Effector memory CD4-positive, alpha-beta T cell (primary cell): ENCODE measurements at places on chromosomes 4 and X.

- no peak for DNase-seq
- H3K27me3 ChIP-seq = no peaks in the 10 kb centered on the region
- H3K27ac ChIP-seq = no peak overlapping the region
Observed at GRCh38 chrX:54484666-54485065, 11.4 kb downstream of the FGD1 start.

DNA sequence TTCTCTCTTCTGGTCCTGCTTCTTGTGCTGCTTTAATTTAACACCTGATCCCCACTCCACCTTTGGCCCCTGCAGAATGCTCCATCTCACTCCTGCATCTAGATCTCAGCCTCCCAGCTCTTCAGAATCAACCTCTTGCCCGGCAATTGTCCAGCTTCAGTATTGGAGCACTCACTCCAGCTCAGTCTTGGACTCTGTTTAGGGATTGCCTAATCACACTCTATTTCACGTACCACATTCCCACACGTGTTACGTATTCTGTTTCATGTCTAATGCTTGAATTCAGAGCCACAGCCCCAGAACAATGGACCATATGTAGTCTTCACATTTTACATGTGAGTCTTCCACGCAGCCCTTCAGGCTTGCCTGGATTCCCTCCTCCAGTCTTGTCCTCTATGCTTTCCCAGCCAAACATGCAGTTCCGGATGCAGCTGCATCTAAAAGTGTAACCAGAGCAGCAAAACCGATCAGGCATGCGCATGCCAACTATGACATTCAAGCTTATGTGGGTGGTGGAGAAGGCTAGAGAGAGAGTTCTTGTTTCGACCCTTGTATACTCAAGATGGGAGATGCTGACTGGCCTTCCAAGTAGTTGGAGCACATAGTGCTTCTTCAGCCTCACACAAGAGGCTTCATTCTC lies 105.2 kb upstream of the FAM9A start:
- DNase-seq = no peak
- no peaks in the 10 kb centered on the region for H3K36me3 ChIP-seq
- H3K27ac ChIP-seq = no peak overlapping the region
- H3K4me1 ChIP-seq = no peaks in the 10 kb centered on the region

- H3K4me1 ChIP-seq = no peaks in the 10 kb centered on the region
- H3K27ac ChIP-seq = no peak overlapping the region
Observed at GRCh38 chr4:24704149-24704548, 91.2 kb upstream of the SOD3 start.

DNA sequence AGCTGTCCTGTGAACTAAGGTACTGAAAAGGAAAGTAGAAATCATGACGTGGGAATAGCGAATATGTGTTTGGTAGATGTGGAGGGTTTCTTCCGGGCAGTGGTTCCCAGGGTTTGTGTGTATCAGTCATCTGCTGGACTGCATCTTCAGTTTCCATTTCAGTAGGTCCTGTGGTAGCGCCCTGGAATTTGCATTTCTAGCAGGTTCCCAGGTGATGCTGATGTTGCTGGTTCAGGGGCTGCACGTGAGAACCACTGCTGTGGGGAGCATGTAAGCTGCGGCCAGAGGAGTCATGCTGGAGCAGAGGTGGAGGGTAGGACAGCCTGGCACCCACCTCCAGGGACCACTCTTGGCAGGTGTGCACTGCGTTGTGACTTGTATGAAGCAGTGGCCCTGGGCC lies 47.1 kb downstream of the ARHGAP10 start:
- H3K27ac ChIP-seq = no peak overlapping the region
- H3K36me3 ChIP-seq = no peaks in the 10 kb centered on the region
- no peak overlapping the region for H3K4me3 ChIP-seq
- no peak for DNase-seq
- no peaks in the 10 kb centered on the region for H3K27me3 ChIP-seq
- H3K4me1 ChIP-seq = no peaks in the 10 kb centered on the region

GRCh38 chrX:13658602-13659001 lies 5.7 kb downstream of the TCEANC start:
- H3K27me3 ChIP-seq = no peaks in the 10 kb centered on the region
- no peak for DNase-seq
- no peak overlapping the region for H3K4me3 ChIP-seq
- H3K36me3 ChIP-seq = peaks cover 8% of the 10 kb centered on the region

DNA sequence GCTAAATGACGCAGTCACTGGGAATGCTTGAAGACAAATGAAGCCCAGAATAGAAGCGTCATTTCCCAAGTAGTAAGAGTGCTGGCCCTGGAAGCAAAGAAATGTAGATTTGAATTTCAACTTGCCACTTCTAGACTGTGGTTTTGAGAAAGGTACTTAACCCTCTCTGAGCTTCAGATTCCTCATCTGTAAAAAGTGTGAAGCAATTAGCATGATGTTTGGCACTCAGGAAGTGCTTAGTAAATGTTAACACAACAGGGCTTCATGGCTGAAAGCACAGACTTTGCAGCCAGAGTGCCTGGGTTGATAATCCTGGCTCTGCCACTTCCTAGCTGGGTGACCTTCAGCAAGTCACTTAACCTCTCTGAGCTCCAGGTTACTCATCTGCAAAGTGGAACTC lies 147.4 kb upstream of the RPS6KA3 start:
- H3K4me3 ChIP-seq = no peak overlapping the region
- peaks cover 21% of the 10 kb centered on the region for H3K4me1 ChIP-seq
- no peak overlapping the region for H3K27ac ChIP-seq
- no peaks in the 10 kb centered on the region for H3K27me3 ChIP-seq
- no peak for DNase-seq
- H3K36me3 ChIP-seq = no peaks in the 10 kb centered on the region

GRCh38 chrX:10146346-10146745 lies 10.4 kb upstream of the CLCN4 start:
- H3K4me1 ChIP-seq = no peaks in the 10 kb centered on the region
- no peaks in the 10 kb centered on the region for H3K36me3 ChIP-seq
- DNase-seq = no peak
- no peak overlapping the region for H3K4me3 ChIP-seq
- no peaks in the 10 kb centered on the region for H3K27me3 ChIP-seq

DNA sequence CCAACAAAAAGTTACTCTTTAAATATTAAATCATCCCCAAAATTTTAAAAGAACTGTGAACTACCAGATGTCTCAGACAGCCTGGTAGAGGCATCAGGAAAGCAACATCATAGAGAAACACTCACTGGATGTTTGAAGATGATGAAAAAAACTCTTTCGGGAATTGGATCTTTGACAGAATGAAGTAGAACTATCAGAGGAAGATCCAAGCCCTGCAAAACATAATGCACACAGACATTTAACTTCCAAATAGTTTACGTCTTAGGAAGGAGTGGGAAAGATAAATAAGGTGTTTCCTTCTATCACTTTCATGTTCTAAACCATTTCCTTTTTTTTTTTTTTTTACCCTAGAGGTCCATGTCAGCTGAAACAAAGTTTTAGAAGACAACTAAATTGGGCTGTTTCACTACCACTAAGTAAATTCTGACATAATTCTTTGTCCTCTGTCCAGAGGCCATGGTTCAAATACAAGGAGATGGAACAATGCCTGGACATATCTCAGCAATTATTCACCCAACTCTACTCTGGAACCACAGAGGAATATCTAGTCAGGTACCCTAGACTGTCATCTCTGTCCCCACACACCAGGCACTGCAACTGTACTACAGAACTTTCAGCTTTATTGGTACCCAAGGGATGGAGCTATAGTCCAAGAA lies 217.7 kb upstream of the INTU start:
- no peak overlapping the region for H3K4me3 ChIP-seq
- no peak for DNase-seq
- no peaks in the 10 kb centered on the region for H3K27me3 ChIP-seq
- H3K4me1 ChIP-seq = no peaks in the 10 kb centered on the region
- H3K27ac ChIP-seq = no peak overlapping the region
